ENCODE measurements at places on chromosomes 2 and 18.
A peak's percentile ranks its signal among the peaks of the same experiment; 100 is the strongest.

DNA sequence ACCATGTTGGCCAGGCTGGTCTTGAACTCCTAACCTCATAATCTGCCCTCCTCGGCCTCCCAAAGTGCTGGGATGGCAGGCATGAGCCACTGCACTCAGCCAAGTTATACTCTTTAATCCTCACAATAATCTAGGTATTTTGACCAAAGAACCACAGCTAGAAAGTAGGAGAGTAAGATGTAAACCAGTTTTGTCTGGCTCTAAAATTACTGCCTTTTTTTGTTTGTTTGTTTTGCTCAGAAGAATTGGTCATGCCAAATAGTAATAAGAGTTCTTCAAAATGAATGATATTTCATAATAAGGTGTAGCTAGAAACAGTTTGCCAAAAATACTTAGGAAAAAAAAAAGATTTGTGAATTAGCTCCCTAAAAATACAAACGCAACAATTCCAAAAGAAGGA, 36.7 kb downstream of the SCN2A start:
- no peak for DNase-seq

DNA sequence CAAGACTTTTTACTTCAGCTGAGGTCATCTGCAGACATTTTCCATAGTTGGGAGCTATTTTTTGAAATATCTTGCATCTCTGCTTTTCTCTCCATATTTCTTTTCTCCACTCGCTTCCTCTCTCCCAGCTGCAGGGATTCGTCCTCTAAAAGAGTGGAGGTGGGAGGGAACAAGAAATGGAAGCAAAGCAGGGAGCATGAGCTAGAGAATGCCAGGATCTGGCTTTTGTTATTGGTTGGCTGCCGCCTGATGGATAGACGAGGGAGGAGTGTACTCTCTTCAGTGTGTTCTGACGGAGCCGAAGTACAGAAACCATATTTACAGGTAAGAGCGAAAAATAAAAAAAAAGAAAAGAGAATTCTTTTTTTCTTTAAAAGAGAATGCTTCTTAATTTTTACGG, at the start of gene CSRNP3:
TSS of gene CSRNP3 (plus strand) at position 282 of the 400 bp plus-strand sequence. CDS start 125,368 bp downstream, outside the sequence.
- peak; percentile 69 for DNase-seq

- no peak for DNase-seq
Observed at GRCh38 chr2:45830322-45830721, 178.8 kb downstream of the PRKCE start.

- no peak for DNase-seq
Observed at GRCh38 chr18:6249170-6249569, 165.5 kb downstream of the L3MBTL4 start.

All from foreskin fibroblast (primary cell).